ENCODE measurements at places on chromosomes 6 and 20.

DNA sequence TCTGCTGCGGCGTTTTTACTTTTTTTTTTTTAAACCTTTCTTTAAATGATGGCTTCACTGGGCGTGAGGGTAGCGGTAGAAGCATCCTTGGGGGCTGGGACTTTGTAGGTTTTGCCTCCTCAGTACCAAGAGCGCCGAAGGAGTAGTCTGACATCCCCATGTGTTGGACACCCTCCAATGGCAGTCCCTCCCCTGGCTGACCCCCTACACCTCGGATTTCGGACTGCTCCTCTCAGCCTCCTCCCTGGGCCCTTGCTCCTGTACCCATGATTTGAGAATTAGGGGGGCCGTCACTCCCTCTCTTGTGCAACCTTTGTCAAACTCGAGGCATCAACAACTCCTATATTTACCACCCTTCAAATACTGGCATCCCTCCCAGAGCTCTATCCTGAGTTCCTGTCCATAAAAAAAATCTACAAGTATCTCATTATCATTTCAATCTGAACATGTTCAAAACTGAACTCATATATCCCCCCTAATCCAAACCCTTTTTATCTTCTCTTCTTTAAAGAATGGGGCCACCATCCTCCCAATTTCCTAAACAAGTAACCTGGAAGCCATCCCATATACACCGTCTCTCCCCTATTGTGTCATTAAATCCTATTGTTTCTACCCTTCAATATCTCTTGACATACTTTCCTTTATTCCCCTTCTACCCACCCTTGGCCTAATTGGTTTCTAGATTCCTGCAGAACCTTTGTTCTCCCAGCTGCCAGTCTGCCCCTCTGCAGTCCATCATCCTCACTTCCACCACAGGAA lies 1.2 kb upstream of the ARFGEF3 start:
- DNase-seq = no peak

DNA sequence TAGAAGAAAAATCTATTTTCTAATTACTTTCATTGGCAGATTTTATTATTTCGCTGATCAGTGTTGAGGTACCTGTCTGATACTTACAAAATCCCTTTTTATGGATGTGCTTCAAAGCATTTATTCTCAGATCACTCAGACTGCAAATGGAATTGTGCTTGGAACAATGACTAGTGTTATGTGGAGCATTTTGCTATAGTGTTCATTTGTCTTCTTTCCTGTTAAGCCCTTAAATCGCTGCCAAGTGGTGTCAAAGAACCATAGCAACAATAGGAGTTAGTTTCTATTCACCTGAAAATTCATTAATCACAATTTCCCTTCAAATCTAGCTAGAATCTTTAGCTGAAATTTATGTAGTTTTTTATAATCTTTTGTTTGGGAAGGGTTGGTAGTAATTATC lies 29.8 kb downstream of the SMPDL3A start:
- no peak for DNase-seq

- DNase-seq = no peak
Measured at GRCh38 chr6:114897536-114897935, 554.7 kb upstream of the HS3ST5 start.

DNA sequence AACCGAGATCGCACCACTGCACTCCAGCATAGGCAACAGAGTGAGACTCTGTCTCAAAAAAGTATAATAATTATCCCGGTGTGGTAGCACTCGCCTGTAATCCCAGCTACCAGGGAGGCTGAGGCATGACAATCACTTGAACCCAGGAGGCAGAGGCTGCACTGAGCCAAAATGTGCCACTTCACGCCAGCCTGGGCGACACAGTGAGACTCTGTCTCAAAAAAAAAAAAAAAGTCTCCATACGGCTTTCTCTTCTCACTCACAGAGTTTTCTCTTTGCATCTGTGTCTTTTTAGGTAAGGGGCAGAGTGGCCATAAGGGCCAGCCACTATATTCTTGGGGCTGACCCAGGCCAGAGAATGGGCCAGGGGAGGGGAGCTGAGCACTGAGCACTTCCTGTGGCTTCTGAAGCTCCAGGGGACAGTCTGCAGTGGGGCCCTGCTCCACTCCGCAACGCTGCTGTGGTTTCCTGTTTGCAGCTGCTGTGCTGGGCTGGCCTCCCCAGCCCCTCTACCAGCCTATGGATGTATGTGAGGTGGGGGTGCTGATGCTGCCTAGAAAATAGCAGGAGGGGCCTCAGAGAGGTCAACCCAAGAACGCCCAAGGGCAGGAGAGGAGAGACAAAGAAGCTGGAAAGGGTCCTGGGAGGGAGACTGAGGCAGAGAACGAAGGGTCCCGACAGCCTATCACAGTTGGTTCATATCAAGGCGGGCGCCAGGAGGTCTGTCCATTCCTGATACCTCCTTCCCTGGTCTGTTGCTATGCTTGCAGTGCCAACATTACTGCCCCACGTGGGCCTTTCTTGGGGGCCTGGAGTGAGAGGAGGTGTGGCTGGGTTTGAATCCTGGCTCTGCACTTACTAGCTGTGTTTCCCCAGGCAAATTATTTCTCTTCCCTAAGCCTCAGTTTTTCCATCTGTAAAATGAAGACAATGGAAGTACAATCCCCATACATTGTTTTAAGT lies 16.0 kb downstream of the SLA2 start:
- peak; percentile 37 for DNase-seq

GRCh38 chr20:22063753-22064152 lies 358.3 kb downstream of the PAX1 start:
- DNase-seq = no peak

DNA sequence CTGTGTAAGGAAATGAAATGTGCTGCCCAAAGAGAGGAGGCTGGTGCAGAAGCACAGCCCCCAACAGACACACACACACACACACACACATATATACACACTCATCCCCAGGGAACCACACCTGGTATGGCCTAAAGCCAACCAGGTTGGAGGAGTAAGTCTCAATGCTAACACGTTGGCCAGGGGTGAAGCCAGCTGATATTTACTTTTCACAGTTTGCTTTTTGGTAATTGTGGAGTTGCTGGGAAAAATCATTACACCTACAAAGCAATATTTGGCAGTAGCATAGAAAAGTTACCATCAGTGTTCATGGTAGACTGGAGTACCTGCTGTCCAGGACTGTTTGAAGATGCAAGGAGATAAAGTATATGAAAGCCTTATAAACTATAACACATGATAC lies 50.3 kb upstream of the NAA20 start:
- DNase-seq = no peak

DNA sequence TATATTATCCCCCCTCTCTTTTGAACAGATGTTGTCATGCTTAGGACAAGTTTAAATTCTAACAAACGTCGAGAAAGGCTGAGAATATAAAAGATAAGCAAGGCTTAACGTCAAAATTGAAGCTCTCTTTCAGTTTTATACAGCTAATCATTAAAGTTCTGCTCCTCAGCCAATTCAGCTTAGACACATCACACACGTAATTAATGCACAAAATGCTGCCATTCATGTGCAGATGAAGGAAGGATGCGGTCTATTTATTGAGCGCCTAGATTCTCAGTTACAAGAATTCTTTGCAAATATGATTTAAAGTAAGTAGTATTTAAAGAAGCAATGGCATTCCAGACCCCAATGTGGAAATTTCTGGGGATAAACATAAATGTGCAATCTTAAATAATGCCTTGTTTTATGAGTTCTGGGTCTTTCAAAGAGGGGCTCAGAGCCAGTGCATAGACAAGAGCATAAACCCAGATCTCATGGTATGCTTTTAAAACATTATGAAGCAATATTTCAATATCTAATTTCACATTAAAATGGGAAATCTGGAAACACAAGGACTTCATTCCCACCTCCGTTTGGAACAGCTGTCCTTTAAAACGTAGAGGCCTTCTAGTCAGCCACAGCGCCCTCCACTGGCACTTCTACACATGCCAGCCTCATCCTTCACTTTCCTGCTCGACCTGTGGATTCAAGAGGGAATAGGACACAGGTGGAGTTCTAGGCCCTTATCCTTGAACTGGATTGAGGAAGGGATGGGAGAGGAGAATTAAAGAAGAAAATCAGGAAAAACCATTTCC lies 85.8 kb downstream of the LYRM4 start:
- DNase-seq = no peak

DNA sequence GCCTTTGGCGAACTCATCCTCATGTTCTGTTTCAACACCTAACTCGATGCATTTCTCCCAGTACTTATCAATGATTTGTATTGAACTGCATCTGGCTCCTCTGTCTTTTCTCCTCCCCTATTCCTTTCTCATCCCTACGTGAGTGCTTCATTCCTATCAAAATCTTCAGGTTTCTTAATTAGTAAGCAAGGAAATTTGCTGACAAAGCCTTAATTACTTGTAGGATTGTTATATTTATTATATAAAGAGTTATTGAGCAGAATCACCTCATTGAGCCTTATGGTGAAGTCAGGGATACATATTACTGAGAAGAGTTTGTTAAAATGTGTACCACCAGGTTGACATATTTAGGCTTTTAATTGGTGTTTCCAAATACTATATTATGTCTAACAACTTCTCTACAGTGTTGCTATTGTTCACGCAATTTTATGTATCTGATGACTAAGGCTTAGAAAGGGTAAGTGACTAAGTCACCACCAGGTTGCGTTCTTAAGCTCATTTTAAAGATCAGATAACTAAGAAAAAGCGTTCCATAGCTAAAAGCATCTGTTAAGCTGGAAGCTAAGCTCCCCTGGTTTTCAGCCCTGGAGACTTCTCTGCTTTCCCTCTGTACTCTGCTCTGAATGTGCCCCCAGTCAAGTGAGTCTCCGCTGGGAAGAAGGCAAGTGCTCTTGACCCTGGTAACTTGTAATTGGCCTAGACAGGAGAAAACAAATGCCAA lies 18.9 kb downstream of the SCGN start:
- no peak for DNase-seq

DNA sequence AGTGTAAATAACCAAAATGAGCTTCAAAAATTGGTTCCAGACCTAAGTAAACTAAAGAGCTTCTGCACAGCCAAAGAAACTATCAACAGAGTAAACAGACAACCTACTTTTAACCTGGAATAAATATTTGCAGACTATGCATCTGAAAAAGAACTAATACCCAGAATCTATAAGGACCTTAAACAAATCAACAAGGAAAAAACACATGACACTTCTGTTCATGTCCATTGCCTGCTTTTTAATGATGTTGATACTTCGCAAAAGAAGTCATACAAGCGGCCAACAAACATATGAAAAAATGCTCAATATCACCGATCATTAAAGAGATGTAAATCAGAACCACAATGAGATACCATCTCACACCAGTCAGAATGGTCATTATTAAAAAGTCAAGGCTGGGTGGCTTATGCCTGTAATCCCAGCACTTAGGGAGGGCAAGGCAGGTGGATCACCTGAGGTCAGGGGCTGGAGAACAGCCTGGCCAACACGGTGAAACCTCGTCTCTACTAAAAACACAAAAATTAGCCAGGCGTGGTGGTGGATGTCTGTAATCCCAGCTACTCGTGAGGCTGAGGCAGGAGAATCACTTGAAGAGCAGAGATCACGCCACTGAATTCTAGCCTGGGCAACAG lies 42.5 kb upstream of the DST start:
- DNase-seq = no peak

- DNase-seq = peak; percentile 26
Measured at GRCh38 chr6:142537612-142538478, 236.0 kb downstream of the ADGRG6 start.

DNA sequence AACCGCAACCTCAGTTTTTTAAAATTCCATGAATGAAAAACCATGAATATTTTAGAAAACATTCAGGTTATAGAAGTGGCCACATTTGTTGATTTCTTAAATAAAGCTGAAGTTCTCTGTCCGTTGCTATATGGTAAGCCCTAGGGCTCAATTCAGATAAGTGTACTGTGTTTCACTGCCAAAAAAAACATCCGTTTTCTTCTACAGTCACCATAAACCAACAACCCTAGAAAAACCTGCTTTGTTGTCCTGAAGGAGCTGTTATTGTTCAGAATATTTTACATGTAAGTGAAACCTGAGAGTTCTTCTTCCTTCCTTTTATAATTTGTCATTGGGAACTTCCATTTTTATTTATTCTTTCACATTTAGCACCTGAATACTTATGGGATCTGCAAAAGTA lies 274.1 kb downstream of the TFAP2A start:
- no peak for DNase-seq

DNA sequence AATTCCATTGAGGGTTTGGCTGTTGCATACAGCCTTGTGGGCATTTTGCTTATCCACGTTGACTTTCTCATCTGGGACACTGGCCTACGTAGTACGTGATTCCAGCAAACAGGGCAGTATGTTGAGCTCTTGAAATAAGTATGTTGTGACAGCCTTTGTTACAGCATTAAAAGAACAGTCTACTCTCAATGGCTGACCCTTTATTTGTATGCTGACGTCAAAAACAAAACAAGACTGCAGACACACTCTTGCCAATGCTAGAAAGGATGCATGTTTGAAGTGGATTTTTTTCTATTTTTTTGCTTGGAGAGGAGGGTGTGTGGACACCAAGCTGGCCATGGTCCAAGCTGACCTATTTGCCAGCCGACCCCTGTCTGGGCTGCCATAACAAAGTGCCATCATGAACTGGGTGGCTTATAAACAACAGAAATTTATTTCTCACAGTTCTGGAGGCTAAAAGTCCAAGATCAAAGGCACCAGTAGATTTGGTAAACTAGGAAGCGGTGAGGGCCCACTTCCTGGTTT lies 10.8 kb upstream of the SNHG17 start:
- no peak for DNase-seq

GRCh38 chr6:163001330-163001729 lies 273.6 kb downstream of the PACRG start:
- no peak for DNase-seq

GRCh38 chr20:2305029-2305428 lies 9.2 kb downstream of the TGM3 start:
- DNase-seq = no peak

DNA sequence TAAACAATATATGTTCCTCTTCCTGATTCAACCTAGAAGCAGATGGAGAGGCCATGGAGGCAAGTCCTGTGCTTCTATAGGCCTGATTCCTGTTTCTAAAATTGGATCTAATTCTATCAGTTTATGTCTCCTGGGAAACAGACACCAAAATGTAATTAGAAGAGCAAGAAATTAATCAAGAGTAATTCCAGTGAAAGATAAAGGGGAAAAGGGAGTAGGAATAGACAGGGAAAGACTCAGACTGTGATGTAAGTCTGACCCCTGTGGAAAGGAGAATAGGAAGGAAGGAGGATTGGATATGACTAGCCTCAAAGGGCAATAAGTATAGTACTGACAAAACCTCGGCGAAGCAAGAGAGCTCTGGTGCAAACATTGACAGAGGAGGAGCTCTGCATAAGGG lies 33.9 kb upstream of the FBXO30 start:
- DNase-seq = no peak

- DNase-seq = no peak
Measured at GRCh38 chr6:24950218-24950941, 14.6 kb upstream of the RIPOR2 start.

DNA sequence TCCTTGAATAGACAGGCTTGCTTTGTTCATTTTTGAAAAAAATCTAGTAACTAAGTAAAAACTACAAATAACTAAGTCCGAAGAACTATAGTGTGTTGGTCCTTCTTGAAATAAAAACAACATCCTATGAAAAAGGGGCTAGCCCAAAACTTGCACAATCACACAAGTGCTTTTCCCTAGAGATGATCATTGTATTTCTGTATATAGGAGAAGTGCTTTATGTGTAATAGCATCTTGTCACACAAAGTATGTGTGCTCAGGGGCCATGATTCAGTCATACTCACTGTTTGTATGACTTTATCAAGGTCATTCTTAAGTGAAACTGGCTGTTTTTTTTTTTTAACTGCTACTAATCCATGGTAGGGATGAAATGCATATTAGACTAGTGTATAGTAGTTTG lies 179.8 kb downstream of the DTNBP1 start:
- DNase-seq = no peak

All from stimulated activated CD4-positive, alpha-beta T cell treated with anti-CD3 and anti-CD28 coated beads, Interleukin-1b, Interleukin-23, amount 100 ng/mL, for 48 hours (primary cell).